ENCODE measurements at places on chromosomes 13 and 19. TPM values are rescaled to one million over a fixed set of nuclear protein-coding genes. Genes with fewer than 3 reads are reported as not detected.
A peak's percentile ranks its signal among the peaks of the same experiment; 100 is the strongest.

The KLK5 gene
- total RNA-seq, result not detected

The FAAP24 gene
- 2.8 TPM for total RNA-seq

The ZNF439 gene
- 0.18 TPM for total RNA-seq

- no peak overlapping the region for H3K4me3 ChIP-seq
- no peak for DNase-seq
- no peaks in the 10 kb centered on the region for H3K36me3 ChIP-seq
- H3K27me3 ChIP-seq, result no peaks in the 10 kb centered on the region
- no peaks in the 10 kb centered on the region for H3K4me1 ChIP-seq
- H3K27ac ChIP-seq, result no peak overlapping the region
Observed at GRCh38 chr13:96403241-96403640, 313.3 kb downstream of the HS6ST3 start.

DNA sequence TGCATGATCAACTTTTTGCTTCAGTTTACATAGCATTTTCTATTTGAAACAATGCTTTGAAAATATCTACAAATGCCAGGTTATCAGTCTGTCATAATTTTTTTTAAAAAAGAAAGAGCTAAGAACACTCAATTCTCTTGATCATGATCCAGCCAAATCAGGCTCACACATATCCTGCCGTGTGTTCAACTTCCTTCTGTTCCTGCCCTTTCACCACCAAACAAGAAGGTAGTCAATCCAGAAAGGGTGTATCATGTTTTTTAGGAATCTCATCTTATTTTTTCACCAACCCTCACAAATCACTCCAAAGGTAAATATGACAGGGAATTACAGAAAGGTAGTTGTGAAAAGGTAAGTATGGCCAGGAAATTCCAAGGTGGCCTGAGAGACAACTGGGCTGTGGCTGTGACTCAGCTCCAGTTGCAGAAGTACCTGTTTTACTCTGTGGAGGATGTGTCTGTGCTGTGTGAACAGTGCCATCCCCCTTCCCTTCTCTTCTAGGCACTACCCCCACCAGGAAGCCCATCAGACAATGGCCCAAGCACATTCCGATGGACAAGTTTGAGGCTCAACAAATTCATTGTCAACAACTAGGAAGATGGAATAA lies 138.8 kb upstream of the GJB6 start:
- DNase-seq, result no peak
- peaks cover 10% of the 10 kb centered on the region for H3K4me1 ChIP-seq
- H3K36me3 ChIP-seq, result no peaks in the 10 kb centered on the region
- peaks cover 3% of the 10 kb centered on the region for H3K27me3 ChIP-seq

- DNase-seq, result no peak
- H3K27ac ChIP-seq, result no peak overlapping the region
- no peaks in the 10 kb centered on the region for H3K4me1 ChIP-seq
- H3K27me3 ChIP-seq, result peaks cover 5% of the 10 kb centered on the region
- H3K4me3 ChIP-seq, result no peak overlapping the region
Observed at GRCh38 chr13:95385798-95386197, 84.5 kb upstream of the ABCC4 start.

DNA sequence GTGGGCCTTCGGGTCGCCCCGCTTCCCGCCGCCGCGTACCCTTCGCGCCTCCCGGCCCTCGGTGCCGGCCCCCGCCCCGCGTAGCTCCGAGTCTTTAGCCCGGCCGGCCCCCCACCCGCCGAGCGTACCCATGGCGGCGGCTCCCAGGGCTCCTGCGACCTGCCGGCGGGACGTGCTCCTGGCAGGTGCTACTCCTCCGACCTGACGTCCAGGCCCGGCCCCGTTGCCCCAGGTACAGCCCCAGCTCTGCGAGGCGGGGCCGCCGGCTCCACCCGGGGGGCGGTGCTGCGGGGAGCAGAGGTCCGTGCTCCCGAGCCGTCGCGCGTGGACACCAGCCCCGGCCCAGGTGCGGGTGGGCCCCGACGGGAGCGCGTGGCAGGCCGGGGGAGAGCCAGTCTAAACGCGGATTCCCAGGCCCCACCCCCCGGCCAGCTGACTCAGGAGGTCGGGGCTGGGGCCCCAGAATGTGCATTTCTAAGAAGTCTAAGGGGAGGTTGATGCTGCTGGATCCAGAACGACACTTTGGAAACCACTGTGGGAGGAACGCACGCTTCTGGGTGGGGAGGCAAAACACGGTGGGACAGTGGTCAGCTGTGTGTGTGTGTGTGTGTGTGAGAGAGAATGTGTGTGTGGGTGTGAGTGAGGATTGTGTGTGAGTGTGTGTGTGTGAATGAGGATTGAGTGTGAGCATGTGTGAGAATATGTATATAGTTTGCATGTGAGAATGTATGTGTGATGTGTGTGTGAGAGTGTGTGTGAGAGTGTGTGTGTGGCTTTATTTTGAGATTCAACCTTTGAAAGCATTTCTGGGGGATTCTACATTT lies at the start of gene SLC15A1:
TSS of gene SLC15A1 (minus strand) at position 206 of the 824 bp plus-strand sequence. CDS start at position 132, 74 bp downstream.
- peak within 1 kb of the TSS; percentile 84 for H3K4me3 ChIP-seq
- H3K36me3 ChIP-seq, result peaks cover 10% of the 10 kb centered on the region
- H3K27me3 ChIP-seq, result peaks cover 12% of the 10 kb centered on the region
- no peak within 1 kb of the TSS for H3K27ac ChIP-seq
- no peak for DNase-seq

DNA sequence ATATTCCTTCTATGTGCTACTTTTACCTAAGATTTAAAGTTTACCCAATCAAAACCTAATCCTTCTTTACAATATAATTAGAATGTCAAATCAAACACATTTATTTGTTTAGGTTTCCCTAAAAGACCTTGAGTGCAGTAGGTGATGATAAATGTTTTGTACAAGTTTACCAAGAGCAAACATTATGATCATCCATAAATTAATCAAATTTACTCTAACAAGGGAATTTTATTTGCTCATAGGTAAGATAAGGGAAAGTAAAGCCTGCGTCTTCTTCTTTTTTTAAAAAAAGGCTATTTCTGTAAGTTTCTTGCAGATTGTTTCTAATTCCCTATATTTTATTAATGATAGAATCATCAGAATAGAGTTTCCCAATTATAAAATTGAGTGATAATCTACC lies 48.0 kb upstream of the PCDH17 start:
- no peaks in the 10 kb centered on the region for H3K4me1 ChIP-seq
- H3K36me3 ChIP-seq, result no peaks in the 10 kb centered on the region
- H3K27ac ChIP-seq, result no peak overlapping the region
- H3K4me3 ChIP-seq, result no peak overlapping the region

- peaks cover 7% of the 10 kb centered on the region for H3K4me1 ChIP-seq
- H3K36me3 ChIP-seq, result no peaks in the 10 kb centered on the region
- H3K4me3 ChIP-seq, result no peak overlapping the region
- no peak overlapping the region for H3K27ac ChIP-seq
Observed at GRCh38 chr13:46339035-46339666, 47.9 kb downstream of the RUBCNL start.

DNA sequence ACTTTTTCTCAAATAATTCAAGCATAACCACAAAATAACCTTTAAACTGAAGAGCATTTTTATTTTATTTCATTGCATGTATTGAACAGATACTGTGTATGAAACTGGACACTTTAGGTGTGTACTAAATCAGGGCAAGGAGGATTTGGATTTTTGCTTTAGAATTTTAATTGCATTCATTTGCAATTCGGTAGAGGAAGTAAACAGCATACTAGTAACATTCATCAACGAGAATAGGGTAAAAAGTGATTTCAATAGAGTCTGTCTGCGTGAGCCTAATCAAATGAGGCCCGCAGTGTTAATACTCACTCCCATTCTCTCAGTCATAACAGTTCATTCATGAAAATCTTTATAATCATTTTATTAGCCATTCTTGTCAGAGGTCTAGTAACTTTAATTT lies 200.2 kb downstream of the SPRY2 start:
- peaks cover 1% of the 10 kb centered on the region for H3K27me3 ChIP-seq
- no peaks in the 10 kb centered on the region for H3K36me3 ChIP-seq
- no peak overlapping the region for H3K4me3 ChIP-seq
- DNase-seq, result no peak
- H3K27ac ChIP-seq, result no peak overlapping the region

DNA sequence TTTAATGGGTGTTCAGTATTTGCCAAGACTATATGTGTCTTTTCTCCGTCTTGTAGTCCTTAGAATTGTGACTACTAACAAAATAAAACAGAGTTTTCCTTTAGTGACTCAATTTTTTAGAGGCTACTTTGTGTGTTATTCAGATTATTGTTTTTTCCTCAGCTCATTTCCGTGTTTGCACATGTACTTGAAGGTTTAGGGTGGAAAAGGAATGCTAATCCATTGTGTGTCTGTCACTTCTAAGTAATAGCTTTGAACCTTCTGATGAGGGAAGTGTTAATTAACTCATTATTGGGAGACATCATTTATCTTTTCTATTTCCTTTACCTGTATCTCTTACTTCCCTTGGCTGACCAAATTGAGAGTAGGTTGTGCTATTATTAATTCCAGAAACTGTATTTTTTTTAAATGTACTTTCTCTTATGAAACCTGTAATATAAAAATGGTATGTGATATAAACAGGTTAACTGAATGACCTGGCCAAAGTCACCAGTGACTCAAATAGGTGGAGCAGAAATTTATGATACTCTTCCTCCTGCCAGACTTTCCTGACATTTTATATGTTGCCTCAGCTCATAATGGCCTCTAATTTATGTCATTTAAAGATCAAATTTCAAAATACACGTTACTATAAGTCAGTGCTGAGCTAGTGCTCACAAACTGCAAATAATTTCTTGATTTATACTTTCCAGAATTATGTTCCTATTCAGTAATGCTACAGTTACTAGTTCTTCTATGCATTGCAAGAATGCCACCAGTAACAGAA lies 88.8 kb downstream of the LMO7 start:
- no peak for DNase-seq
- no peak overlapping the region for H3K4me3 ChIP-seq
- H3K27ac ChIP-seq, result no peak overlapping the region
- H3K27me3 ChIP-seq, result peaks cover 5% of the 10 kb centered on the region

The F10 gene
- 0.23 TPM for total RNA-seq

DNA sequence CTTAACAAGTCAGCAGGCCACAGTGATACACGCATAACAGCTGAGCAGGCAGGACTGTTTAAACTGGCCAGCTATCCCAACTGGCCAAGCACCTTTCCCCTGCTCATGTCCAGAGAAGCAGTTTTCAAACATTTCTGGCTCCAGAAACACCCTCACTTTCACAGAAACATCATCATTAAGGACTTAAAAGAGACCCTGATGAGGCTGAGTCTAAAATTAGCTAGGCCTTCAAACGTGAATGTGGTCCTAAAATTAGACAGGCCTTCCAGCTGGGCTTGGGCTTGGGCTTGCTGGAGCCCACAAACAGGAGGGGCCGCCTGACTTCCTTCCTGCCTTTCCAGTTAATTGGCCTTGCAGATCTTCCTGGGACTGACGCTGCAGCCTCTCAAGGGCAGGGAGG lies 334.2 kb downstream of the DNAJC15 start:
- H3K4me3 ChIP-seq, result no peak overlapping the region
- no peak for DNase-seq
- H3K4me1 ChIP-seq, result peaks cover 10% of the 10 kb centered on the region
- no peaks in the 10 kb centered on the region for H3K27me3 ChIP-seq
- H3K36me3 ChIP-seq, result no peaks in the 10 kb centered on the region

The CYP2A6 gene
- total RNA-seq, result not detected

DNA sequence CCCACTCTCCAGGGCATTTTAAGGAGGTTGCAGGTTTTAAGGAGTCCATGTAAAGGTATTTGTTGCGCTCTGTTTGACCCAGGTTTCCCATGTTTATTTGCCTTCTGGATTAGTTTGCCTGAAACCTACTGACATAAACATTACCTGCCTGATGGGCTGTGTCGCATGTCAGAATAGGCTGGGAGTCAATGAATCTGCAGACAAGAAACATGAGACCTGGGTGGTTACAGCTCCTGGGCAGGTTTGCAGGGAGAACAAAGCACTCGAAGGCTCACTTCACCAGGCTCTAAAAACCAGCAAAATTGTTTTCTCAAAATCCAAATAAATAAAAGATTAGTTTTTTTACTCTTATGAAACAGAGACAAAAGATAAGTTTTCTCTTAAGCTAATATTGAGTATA lies 114.4 kb upstream of the SERTM1 start:
- H3K36me3 ChIP-seq, result no peaks in the 10 kb centered on the region
- no peak for DNase-seq
- no peaks in the 10 kb centered on the region for H3K27me3 ChIP-seq
- peaks cover 11% of the 10 kb centered on the region for H3K4me1 ChIP-seq
- H3K4me3 ChIP-seq, result no peak overlapping the region

DNA sequence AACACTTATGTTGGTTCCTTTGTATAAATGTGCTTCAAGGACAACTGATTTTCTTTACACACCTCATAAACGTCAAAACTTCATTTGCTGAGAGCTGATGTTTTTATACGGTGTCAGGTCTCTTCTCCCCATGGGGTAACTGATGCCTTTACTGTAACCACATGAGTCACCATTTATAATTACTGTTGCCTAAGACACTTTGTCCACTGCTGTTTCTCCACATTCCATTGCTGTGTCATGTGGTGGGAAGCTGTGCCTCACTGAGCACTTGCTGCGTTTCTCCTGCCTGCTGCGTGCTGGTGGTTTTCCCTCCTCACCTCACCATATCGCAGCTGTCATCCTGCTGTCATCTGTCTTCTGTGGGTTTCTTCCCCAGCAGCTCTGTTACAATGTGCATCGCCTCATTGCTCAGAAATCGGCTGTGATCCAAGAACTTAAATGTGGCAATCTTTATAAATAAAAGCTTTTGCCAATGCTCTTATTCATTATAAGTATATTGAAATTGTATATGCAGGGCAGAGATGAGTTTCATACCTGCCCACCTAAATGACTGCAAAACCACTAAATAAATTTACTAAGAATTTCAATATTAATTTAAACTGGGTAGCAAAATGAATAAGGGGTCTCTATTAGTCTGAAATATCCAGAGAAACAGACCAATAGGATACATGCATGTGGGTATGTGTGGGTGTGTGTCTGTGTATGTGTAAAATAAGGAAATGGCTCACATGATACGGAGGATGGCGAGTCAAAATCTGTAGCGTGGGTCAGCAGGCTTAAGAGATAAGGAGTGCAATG lies 547.0 kb upstream of the SLITRK5 start:
- H3K4me3 ChIP-seq, result no peak overlapping the region
- no peak overlapping the region for H3K27ac ChIP-seq
- no peaks in the 10 kb centered on the region for H3K36me3 ChIP-seq
- no peaks in the 10 kb centered on the region for H3K27me3 ChIP-seq

The ZNF667 gene
- 3.4 TPM for total RNA-seq

GRCh38 chr19:41795031-41795461 lies 1.3 kb upstream of the CEACAM3 start:
- H3K27ac ChIP-seq, result no peak overlapping the region
- no peaks in the 10 kb centered on the region for H3K4me1 ChIP-seq
- DNase-seq, result peak; percentile 64
- no peaks in the 10 kb centered on the region for H3K27me3 ChIP-seq
- H3K36me3 ChIP-seq, result no peaks in the 10 kb centered on the region

- H3K36me3 ChIP-seq, result peaks cover 4% of the 10 kb centered on the region
- H3K27me3 ChIP-seq, result no peaks in the 10 kb centered on the region
- H3K4me3 ChIP-seq, result no peak overlapping the region
- no peaks in the 10 kb centered on the region for H3K4me1 ChIP-seq
- no peak for DNase-seq
Observed at GRCh38 chr19:11873762-11874161, 13.8 kb upstream of the ZNF69 start.

GRCh38 chr19:28495046-28495445 lies 717.9 kb downstream of the UQCRFS1 start:
- no peak overlapping the region for H3K4me3 ChIP-seq
- no peaks in the 10 kb centered on the region for H3K36me3 ChIP-seq
- H3K4me1 ChIP-seq, result peaks cover 2% of the 10 kb centered on the region
- no peak for DNase-seq

All from endothelial cell (in vitro differentiated cells).